Subcutaneous adipose tissue (tissue), 4 donors: ENCODE measurements at places on chromosomes 3 and 15. TPM values are rescaled to one million over a fixed set of nuclear protein-coding genes. Genes with fewer than 3 reads are reported as not detected.

ZBBX gene
- not detected for total RNA-seq

LARP6 gene
- total RNA-seq: 68.5 TPM

TRPC1 gene
- 8.3 TPM for total RNA-seq

EFCC1 gene
- 1.1 TPM for total RNA-seq

NOX5 gene
- 0.34 TPM for total RNA-seq

C3orf20 gene
- not detected for total RNA-seq

FANCD2OS gene
- not detected for total RNA-seq

GPR149 gene
- total RNA-seq: not detected

PPP1R2 gene
- total RNA-seq: 46.3 TPM

WDR49 gene
- total RNA-seq: 0.98 TPM

HTR3C gene
- total RNA-seq: not detected

ZNF660 gene
- 1.9 TPM for total RNA-seq

CCR5 gene
- 0.88 TPM for total RNA-seq
